ENCODE measurements at places on chromosomes 4 and X.
A peak's percentile ranks its signal among the peaks of the same experiment; 100 is the strongest.

DNA sequence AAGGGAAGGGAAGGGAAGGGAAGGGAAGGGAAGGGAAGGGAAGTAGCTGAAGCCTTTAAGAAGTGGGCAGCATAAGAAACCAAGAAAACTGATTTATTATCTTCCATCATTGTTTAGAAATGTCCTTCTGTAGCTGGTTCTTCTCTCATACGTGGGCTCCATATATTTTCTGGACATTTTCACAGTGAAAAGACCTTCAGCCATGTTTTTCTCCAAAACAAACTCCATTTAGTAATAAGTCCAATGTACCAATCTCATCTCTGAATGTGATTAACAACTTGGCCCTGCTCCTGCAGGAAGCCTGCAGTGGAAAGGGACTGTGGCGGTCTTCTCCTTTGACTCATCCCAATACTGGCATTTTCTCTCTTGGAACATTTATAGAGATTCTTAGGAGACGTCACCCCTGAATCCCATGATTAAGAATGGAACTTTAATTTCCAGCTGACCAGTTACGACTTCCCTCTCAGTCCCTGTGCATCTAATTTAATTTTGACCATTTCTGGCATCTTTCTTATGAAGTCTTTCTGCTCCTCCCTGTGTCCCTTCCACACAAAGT lies 96.6 kb upstream of the GUCY1A1 start:
- no peak for DNase-seq

DNA sequence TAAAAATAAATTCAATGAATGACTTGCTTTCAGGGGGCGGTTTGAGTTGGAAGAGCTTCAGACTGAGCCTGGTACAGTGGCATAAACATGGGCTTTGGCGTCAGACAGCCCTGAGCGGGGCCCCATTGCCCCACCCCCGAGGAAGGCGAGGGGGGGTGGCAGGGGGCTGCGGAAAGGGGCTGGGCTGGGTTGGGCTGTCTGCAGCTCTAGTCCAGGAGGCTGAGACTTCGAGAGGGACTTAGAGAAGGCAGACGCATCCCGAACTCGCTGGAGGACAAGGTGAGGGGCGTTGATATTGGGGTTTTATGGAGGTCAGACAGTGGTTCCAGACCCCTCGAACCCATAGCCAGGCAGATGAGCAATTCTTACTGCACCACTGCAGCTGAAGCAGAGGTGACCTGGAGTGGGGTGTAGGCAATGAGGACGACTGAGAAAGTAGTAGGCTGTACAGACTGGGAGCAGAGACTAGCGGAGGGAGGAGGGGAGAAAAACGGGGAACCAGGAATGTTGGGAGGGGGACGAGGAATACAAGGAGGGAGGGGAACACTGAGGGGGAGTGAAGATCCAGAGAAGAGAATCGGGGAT lies at the start of gene MAGED2:
MAGED2 (plus strand) TSS at position 222 of the 585 bp plus-strand sequence. CDS start 1,587 bp downstream, outside the sequence.
- peak; percentile 42 for DNase-seq

DNA sequence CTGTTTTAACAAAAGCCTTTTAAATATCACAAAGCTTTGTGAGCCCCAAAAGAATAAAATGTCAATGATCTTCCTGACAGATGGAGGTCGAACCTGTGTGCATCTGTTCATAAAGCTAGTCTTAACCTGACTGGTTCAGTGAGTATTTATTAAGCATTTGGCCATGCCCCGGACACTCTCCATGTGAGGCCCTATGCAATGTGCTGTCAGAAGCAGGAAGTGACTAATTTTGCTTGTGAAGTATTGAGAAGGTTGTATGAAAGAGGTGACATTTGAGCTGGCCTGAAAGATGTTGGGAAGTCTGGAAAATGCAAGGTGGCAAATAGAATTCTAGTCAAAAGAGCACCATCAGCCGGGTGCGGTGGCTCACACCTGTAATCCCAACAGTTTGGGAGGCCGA lies 171.4 kb downstream of the MSL3 start:
- DNase-seq, result no peak

DNA sequence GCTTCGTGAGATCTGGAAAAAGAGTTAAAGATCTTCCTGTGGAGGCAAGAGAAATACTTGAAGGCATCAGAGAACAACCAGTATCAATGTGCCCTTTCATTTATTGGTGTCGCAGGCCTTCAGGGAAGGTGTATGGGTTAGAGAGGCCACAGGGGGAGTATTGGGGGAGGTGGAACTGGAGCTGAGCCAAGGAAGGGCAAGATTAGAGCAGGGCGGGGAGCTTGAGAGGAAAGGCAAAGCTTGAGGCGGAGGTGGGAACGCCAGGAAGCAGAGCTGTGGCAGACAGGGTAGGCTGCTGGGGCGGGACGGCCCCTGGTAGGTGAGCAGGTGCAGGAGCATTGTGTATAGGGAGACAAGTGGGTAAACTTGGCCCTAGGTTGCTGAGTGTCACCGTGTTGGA lies 329.9 kb downstream of the ARHGAP10 start:
- DNase-seq, result peak; percentile 76

- peak; percentile 49 for DNase-seq
Observed at GRCh38 chr4:113049421-113050370, at the start of gene ANK2. TSS of gene ANK2 (plus strand) at chr4:113049653. CDS start at chr4:113049729, 76 bp downstream.

DNA sequence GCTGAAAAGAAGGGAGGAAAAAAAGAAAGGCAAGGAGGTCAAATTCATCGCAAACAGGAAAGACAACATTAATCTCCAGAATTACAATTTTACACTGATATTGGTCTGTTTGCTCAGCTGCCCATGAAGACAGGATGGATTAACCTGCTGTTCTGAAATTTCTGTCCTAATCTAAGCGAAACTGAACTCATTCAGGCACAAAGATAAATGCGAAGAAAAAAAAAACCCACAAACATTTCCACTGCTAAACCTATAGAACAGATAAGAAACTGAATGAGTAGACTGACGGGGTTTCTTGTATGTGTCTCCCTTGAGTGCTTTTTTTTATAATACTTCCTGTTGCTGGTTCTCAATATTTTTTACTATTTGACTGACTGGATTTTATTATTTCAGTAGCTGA lies 251.8 kb upstream of the FTHL17 start:
- no peak for DNase-seq

DNA sequence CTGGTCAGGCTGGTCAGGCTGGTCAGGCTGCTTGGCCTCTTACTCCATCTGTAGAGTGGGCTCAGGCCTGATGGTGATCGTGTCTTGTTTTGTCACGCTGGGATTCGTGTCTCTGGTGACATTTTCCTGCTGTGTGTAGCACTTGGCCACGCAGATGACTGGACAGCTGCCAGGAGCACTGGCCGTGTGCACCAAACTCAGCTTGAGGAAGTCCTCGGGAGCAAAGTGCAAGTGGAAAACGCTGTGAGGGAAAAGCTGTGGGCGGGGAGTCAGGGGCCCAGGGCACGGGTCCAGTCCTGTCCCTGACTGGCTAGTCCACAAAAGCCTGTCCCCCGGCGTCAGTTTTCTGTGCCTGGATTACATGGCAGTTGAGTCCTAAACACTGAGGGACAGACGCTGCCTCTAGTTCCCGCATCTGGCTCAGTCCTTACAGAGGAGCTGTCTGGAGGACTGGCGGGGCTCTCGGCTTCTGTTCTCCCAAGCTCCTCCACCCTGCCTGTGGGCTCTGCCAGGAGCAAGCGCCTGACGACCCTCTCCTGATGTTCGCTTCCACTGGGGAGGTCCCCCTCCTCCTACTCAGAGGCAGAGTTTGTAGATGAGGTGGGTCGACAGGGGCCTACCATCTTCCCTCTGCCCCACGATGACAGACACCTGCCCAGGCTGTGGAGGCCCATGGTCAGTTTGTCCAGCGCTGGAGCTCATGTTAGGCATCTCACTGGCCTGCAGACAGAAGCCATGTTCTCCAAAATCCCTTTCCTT lies 35.9 kb upstream of the GRPEL1 start:
- peak; percentile 28 for DNase-seq

DNA sequence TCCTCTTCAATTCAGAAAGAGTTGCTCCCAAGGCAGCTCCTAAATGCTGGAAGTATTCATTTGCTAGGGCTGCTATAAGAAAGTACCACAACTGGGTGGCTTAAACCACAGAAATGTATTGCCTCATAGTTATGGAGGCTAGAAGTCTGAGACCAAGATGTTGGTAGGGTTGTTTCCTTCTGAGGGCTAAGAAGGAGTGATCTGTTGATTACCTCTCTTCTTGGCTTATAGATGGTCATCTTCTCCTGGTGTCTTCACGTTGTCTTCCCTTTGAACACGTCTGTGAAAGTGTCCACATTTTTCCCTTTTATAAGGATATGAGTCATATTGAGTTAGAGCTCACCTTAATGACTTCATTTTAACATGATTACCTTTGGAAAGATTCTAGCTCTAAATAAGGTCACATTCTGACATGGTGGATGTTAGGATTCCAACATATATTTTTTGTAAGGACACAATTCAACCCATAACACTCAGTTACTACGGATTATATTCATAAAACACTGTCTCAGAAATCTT lies 266.3 kb downstream of the SPATA18 start:
- DNase-seq, result no peak

DNA sequence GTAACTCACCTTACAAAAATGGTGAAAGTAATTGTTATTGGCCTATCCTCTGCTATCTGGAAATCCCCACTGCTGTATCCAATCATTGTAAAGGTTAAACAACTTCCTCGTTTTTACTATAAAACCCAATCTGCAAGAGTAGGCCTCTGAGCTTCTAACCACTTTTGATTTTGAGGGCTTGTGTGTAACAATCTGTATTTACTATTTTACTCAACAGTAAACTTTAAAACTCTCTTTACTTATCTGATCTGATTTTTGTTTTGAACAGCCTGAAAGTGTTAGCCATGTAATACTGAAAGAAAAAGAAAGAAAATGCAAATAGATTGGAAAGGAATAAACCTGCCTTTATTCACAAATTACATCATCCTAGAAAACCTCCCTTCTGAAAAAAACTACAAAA lies 63.1 kb downstream of the SLC10A7 start:
- DNase-seq, result no peak

- no peak for DNase-seq
Observed at GRCh38 chr4:166658585-166658984, 575.7 kb downstream of the SPOCK3 start.

GRCh38 chr4:87895964-87896621 lies 63.3 kb downstream of the MEPE start:
- no peak for DNase-seq

Measured in NCI-H345 (cell line).